ENCODE measurements at places on chromosomes 16 and 17.

GRCh38 chr16:81696961-81697615 is 82.0 kb upstream of the PLCG2 start:
- no peak for DNase-seq

- DNase-seq: no peak
Observed at GRCh38 chr17:69447726-69448125, 33.2 kb downstream of the MAP2K6 start.

DNA sequence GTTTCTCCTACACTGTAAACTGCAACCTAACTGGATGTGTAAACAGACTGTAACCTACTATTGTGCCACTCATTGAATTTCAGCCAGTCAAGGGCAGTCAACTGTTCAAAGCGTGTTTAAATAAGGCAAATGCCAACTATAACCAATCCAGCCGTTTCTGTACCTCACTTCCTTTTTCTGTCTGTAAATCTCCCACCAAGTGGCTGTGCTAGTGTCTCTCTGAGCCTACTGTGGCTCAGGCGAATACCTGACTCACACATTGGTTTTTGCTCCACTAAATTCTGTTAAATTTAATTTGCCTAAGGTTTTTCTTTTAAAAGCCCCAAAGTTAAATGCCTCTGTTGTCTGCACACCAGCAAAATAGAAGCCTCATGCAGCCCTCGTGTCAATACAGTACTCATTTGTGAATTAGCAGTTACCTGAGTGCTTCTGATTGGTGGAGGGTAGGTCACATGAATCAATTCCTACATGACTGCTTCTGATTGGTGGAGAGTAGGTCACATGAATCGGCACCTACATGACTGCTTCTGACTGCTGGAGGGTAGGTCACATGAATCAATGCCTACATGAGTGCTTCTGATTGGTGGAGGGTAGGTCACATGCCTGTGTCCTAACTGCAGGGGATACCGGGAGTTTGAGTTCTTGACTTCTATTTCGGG is 31.1 kb upstream of the CCR7 start:
- DNase-seq: no peak

- DNase-seq: no peak
Observed at GRCh38 chr16:76856112-76856511, 334.9 kb upstream of the MON1B start.

DNA sequence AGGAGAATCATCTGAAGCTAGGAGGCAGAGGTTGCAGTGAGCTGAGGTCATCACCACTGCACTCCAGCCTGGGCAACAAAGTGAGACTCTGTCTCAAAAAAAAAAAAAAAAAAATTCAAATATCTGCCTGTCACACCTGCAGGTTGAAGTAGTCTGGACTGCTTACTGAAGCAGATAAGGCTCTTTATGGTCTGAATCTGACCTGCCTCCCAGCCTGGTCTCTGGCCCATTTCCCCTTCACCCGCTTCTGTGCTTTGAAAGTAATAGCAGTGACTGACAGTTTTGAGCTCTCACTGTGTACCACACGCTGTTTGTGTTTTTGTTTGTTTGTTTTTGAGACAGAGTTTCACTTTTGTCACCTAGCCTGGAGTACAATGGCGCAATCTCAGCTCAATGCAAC is 5.8 kb downstream of the SEZ6L2 start:
- DNase-seq: no peak

- DNase-seq: no peak
Observed at GRCh38 chr17:79085154-79085920, 10.7 kb downstream of the ENGASE start.

GRCh38 chr16:11161974-11162373 is 94.0 kb downstream of the SOCS1 start:
- no peak for DNase-seq

DNA sequence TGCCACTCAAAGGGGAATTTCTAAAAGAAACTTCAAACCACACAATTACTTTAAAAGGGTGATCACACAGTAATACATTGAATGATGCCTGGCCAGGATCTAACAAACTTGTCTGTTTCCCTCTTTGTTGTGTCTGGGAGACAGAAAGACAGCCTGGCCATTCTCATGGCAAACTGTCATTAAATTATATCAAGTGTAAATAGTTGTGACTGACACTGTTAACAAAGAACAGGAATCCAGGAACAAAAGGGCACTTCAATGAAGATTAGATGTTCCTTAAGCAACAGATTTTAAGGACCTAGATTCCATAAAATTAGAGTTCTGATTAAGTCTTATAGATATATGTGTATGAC is 383.6 kb downstream of the KCNJ2 start:
- no peak for DNase-seq

GRCh38 chr17:64706224-64707049 is 44.3 kb upstream of the SMURF2 start:
- DNase-seq: no peak

DNA sequence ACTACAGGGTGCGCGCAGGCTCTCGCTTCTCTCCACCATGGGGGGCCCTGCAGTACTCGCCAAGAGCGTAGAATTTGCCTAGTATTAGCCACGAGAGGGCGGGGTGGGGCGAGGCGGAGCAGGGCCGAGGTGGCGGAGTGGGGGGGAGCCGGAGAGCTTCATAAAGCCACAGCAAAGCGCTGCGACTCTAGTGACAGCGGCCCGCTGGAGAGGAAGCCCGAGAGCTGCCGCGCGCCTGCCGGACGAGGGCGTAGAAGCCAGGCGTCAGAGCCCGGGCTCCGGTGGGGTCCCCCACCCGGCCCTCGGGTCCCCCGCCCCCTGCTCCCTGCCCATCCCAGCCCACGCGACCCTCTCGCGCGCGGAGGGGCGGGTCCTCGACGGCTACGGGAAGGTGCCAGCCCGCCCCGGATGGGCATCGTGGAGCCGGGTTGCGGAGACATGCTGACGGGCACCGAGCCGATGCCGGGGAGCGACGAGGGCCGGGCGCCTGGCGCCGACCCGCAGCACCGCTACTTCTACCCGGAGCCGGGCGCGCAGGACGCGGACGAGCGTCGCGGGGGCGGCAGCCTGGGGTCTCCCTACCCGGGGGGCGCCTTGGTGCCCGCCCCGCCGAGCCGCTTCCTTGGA is at the start of gene TBX21:
TSS of gene TBX21 (plus strand) at position 190 of the 627 bp plus-strand sequence. CDS start at position 409, 219 bp downstream.
- no peak for DNase-seq

- no peak for DNase-seq
Observed at GRCh38 chr16:66045626-66046025, 320.9 kb upstream of the CDH5 start.

- no peak for DNase-seq
Observed at GRCh38 chr16:85935974-85936760, 37.2 kb downstream of the IRF8 start.

All from cortex of kidney (tissue), 1 donor.